Natural killer cell treated with Interleukin-12 subunit alpha and Interleukin-12 subunit beta and Interleukin-15 and Interleukin-18, amount 100 ng/mL, for 72 hours (primary cell): ENCODE measurements at places on chromosomes 2 and 18. TPM values are rescaled to one million over a fixed set of nuclear protein-coding genes. Genes with fewer than 3 reads are reported as not detected.

DNA sequence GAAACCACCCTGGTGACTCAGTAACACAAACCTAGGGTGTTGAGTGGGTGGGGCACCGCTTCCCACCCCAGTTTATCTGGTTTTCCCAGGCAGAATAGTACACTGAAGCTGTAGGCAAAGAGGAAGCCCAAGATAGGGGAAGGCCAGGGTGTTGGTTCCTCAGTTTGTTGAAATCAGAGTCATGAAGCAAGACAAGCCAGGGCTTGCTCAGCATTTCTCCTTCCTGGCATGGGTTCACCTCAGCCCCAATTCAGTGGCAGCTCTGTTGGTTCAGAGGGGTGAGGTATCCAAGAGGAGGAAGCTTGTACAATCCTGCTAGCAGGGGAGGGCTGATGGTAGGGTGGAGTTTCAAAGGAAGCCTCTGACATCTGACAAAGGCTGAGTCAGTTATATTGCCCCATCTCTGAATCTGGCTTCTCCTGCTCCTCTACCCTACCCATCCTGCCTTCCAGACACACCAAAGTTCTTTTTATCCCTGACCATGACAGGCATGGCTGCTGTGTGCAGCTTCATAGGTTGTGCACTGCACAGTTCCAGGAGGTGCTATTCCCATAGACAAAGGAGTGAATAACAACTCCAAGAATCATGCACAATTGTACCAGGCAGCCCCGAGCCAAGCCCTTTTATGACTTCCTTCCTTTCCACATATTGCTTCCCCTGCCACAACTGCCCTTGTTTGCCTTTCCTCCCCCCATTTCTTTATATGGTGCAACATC is 24.9 kb upstream of the RAB10 start:
- H3K27me3 ChIP-seq: no peaks in the 10 kb centered on the region
- no peak overlapping the region for H3K27ac ChIP-seq
- H3K4me1 ChIP-seq: peaks cover 5% of the 10 kb centered on the region
- H3K4me3 ChIP-seq: no peak overlapping the region
- no peaks in the 10 kb centered on the region for H3K36me3 ChIP-seq

GRCh38 chr2:97816411-97816810 is 103.0 kb downstream of the ZAP70 start:
- peaks cover 12% of the 10 kb centered on the region for H3K36me3 ChIP-seq
- H3K27ac ChIP-seq: no peak overlapping the region
- no peaks in the 10 kb centered on the region for H3K27me3 ChIP-seq
- H3K4me3 ChIP-seq: no peak overlapping the region
- no peak for DNase-seq
- H3K4me1 ChIP-seq: no peaks in the 10 kb centered on the region

DNA sequence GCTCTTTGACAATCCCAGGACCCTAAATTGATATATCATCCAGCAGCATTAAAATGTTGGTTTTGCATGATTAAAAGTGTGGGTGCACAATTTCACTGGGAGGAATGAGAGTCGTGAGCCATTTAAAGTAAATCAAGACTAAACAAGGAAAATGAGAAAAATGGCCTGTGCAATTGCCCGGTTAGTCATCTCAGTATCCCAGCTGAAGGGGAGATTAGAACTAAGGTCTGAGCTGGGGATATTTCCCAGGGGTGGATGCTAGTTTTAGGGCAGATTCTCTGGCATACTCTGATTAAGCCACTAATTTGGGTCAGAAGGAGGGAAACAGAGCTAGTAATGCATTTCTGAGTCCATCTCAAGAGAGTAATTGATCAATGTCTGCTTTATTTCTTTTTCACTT is 177.2 kb downstream of the EN1 start:
- H3K36me3 ChIP-seq: no peaks in the 10 kb centered on the region
- no peaks in the 10 kb centered on the region for H3K4me1 ChIP-seq
- H3K27ac ChIP-seq: no peak overlapping the region

DNA sequence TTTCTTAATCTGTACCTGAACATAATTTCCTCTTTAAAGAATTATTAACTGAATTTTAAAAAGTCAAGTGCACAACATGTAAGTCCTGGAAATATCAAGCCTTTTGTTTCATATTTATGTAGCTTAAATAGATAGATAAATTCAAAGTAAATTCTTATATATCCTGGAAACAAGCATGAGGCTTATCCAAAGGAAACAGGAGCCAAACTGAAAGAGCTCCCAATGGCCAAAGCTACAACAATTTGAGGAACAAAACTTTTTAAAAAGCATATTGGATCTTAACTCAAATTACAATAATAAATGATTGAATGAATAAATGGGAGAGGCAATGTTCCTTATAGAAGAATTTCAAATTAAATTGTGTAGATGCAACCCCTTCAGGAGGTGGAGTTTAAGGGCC is 679.1 kb downstream of the METTL4 start:
- H3K27me3 ChIP-seq: no peaks in the 10 kb centered on the region
- H3K27ac ChIP-seq: no peak overlapping the region
- H3K4me3 ChIP-seq: no peak overlapping the region
- no peak for DNase-seq
- H3K36me3 ChIP-seq: no peaks in the 10 kb centered on the region

GRCh38 chr2:83282841-83283240 is 1176.2 kb downstream of the SUCLG1 start:
- H3K27ac ChIP-seq: no peak overlapping the region
- H3K4me1 ChIP-seq: no peaks in the 10 kb centered on the region

GRCh38 chr2:223488814-223489213 is 113.3 kb downstream of the SCG2 start:
- no peaks in the 10 kb centered on the region for H3K27me3 ChIP-seq
- no peak overlapping the region for H3K4me3 ChIP-seq
- no peak for DNase-seq
- no peaks in the 10 kb centered on the region for H3K4me1 ChIP-seq

Gene PDCL3
- 37.6 TPM for total RNA-seq

Gene PSMD1
- total RNA-seq: 151 TPM

Gene CHMP1B
- total RNA-seq: 19.3 TPM
